ENCODE measurements at places on chromosomes 6 and 20.

DNA sequence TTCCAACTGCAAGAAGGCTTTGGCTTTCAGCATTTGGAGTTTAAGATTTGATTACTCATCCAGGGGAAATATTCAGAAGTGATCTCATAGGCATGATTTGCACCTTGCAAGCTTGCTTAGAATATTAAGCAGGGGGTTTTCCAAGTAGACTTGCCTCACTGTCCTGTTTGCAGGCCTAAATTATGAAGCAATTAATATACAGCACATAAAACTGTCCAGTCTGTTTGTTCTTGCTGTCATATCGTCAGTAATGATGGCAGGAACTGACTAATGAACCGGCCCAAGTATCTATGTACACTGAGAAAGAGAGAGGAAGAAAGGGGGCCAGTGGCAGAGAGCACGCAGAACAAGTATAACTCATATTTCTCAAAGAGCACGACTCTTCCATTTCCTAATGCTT, 212.5 kb upstream of the SUPT3H start:
- no peak for DNase-seq

DNA sequence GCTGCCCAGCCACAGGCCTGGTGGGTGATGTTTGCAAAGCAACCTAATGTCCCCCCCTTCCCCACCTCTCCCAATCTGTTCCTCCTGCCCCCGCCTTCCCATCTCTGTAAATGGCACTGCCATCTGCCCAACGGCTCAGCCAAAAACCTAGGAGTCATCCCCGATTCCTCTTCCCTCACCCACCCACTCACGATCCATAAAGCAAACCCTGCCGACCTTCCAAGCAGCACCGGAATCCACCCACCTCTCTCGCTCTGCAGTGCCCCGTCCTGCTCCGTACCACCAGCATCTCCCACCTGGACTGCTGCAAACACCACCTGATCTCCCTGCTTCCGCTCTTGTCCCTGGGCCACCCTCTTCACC, 37.6 kb downstream of the SULF2 start:
- DNase-seq: no peak

- no peak for DNase-seq
Measured at GRCh38 chr6:2794171-2794730, 29.1 kb downstream of the WRNIP1 start.

- no peak for DNase-seq
Measured at GRCh38 chr6:154797857-154798256, 64.6 kb downstream of the SCAF8 start.

DNA sequence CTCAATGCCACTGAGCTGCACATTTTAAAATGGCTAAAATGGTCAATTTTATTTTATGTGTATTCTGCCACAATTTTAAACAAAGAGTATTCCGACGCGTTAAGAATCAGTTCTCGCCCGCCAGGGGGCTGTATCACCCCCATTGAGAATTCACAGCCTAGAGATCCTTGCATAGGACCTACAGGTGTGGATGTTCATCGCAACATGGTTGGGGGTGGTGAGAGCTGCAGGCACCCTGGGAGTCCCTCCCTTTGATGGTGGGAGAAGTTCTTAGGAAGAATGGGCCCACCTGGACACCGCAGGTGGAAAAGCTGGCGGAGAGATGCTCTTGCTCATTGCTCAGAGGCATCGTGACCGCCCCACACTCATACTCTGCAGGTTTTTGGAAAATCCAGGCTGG, 63.5 kb downstream of the SLC2A10 start:
- DNase-seq: peak; percentile 38

DNA sequence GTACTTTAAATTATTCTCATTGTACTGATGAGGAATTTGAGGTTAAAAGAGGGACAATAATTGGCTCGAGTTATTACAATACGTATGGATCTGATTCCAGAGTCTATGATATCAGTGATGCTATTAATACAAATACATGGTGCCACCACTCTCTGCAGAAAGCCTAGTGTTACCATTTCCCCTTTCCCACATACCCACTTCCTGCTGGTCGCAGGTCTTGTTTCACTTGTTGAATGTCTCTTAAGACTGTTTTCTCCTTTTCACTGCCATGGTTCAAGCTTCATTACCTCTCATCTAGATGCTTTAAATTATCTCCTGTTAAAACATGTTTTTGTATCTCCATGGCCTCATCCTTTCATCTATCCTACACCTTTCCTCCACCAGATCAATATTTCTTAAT, 62.0 kb downstream of the FHL5 start:
- DNase-seq: no peak

- DNase-seq: no peak
Measured at GRCh38 chr20:701401-702129, 26.0 kb upstream of the SCRT2 start.

GRCh38 chr20:59573837-59574236, 30.5 kb upstream of the PHACTR3 start:
- DNase-seq: no peak

DNA sequence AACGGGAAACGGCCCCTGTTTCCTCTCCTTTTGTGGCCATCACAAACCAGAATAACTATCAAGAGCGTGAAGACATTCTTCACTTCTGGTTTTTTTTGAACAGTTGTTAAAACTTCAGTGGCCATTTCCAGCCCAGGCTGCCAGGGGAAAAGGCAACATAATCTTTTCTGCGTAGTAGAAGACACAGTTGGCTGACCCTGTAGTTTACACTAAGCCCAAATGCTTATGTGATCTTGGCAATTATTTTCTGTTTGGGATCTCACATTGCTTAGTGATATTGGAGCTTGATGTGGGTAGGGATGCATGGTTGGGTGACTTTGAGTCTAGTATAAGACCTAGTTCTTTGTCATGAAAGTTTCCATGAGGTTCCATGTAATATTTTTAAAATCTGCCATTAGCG, 449.4 kb upstream of the CDH4 start:
- DNase-seq: no peak

DNA sequence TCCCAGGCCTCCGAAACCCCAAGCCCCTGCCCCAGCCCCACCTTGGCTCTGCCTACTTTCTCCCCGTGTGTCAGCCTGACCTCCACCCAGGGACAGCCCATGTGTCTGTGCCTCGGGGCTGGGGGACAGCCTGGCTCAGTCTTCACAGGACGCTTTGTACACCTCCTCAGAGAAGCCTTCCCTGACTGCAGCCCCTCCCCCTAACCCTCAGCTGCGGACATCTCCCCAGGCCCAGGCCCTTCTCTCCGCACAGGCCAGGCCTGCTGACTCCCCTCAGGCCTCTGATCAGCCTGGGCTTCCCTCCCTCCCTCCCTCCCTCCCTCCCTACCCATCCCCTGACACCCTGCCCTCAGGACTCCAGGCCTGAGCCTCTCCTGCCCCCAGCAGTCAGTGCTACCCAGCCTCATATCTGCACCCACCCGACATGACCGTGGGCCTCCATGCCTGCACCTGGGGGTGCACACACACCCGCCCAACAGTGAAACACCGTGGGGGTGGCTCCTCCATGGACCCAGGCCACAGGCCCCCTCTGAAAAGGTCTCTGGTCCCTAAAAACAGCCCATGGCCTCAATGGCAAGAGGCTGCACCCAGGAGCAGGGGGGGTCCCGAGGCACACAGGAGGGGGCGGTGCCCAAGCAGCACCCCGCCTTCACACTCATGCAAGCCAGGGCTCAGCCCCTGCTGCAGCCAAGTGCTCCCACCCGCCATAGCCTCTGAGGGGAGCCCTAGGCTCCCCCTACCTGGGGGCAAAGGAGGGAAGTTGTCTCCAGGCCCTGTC, 12.9 kb downstream of the LAMA5 start:
- peak; percentile 80 for DNase-seq

DNA sequence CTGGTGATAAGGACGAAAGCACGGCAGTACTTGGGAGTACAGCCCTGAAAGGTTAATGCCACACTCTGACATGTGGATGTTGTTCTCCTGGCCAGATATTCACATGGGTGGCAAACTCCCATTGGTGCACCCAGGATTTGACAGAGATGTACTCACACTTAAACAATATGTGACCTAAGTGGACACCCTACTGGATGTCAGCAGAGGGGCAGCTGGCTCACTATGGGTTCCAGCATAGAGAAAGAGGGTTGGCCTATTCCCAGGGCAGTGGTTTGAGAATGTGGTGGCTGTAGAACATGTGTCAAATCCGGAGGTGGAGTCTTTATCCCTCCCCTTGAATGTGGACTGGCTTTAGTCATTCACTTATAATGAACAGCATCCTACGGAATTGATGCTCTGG, 333.2 kb downstream of the DHX35 start:
- no peak for DNase-seq

GRCh38 chr20:46582648-46583047, 32.2 kb upstream of the OCSTAMP start:
- DNase-seq: no peak

DNA sequence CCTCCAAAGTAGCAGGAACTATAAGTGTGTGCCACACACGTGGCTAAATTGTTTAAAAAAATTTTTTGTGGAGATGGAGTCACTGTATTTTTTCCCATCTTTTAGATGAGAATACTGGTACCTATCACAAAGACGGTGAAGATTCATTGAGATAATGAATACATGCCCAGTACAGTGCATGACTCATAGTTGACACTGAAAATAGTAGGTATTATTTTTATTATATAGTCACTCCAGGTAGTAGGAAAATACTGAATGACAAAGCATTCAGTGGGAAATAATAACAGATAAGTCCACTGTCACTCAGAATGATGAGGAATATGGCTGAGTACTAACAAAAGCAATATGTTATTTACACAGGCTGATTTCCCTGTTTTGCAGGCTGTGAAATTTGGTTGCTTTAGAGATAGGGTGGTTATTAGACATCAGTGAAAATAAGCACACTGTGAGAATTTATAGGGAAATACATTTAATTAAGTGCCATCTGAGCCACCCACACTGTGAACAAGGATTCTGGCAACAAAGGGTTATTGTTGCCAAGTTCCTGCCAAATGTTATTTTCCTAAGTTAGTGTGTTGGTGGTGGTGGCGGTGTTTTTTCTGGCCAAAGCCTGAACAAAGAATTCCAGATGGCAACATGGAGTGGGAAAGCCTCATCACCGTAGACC, 129.8 kb upstream of the FOXQ1 start:
- DNase-seq: no peak

DNA sequence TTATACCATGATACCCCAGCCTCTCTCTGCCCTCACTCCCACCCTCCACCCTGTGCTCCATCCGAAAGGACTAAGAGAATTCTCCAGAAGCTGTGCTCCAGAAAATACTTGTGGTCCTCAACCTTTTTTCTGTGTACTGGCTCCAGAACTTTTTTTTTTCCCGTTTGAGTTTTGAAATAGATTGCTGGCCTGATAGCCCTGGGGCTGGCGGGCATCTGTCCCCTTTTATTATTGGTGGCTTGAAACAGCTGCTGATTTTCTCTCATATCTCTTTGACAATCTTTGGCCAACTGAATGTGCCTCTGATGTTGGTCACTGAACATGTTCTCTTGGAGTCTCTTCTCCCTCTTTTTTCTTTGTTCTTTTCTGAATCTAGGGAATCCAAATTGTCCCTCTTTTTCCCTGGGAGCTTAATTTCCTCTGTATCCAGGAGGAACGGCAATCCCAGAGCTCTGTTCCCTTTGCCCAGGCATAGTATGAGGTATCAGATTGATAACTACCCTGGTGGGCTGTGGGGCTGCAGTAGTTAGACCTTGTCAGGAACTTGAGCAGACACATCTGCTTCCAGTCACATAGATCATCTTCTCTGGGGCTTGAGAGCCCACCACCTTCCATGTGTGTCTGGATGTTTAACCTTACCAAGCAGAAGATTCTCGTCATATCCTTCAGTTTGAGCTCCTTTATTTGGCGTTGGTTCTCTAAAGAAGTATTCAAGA, 1.6 kb downstream of the PPARD start:
- no peak for DNase-seq

GRCh38 chr6:121771937-121772720, 336.7 kb downstream of the GJA1 start:
- DNase-seq: no peak

DNA sequence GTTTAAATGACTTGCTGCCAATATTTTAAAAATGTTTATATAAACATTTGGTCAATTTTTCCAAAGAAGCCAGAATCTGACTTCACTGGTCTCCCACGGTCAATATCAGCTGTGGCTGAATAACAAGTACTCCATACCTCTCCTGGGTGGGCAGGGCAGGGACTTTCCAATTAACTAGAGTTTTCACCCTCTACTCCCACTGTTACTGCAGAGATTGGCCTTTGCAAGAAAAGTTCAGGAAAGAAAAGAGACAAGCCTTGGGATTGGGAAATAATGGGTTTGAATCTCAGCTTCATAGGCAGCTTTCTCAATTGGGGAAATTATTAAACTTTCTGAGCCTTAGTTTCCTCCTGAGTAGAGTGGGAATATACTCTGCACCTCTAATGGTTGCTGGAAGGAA, 236.9 kb downstream of the PRL start:
- DNase-seq: no peak

DNA sequence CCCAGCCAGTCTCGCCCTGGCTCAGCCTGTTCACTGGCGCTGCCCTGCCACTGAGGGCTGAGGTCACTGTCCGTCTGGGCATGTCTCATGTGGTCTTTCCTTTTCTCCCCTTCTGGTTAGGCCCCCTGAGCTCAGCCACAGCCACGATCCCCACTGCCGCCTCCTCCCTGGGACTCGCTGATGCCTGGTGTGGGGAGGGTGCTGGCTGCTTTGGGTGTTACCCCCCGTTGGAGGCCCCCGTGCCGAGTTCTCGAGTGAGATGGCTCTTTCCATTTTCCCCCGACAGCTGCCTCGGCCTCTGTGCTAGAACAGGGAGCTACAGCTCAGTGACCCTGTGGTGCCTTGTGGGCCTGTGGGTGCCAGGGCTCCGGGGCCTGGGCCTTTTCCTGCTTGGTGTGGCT, 14.9 kb upstream of the TCFL5 start:
- no peak for DNase-seq

GRCh38 chr20:9594284-9594875, 80.0 kb downstream of the LAMP5 start:
- DNase-seq: no peak

Measured in ELF-1 (cell line).